ENCODE measurements at places on chromosomes 4 and X.

- no peak for DNase-seq
These were observed 780 bp downstream of the SLC6A8 start for GRCh38 chrX:153688506-153688905.

- no peak for DNase-seq
These were observed 183.5 kb upstream of the C1QTNF7 start for GRCh38 chr4:15244354-15244753.

DNA sequence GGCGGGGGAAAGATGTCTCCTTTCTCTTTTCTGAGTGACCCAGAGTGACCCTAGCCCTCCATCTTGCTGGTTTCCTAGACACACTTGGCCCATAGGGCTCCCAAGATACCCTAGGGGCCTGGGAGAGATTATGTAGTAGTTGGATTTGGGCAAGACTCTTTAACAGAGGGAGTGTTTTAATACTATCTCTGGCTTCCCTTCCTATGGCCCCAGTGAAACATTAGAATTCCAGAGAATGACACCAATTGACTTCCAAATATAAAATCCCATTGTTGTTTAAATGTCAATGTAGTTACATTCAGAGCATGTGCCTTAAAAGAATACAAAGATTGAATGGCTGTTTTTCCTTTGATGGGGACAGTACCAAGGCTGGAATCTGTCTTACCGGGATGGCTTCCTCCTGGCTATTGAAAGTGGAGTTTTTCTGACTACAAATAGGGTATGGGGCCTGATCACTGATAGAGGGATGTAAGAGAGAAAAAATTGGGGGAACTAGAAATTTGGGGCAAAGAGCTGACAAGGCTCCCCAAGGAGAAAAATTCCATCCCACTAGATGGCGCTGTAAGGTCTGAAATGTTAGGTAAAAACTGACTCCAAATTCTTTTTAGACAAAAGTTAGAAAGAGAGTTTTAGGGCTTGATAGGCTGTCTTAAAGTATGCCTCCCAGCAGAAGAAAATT lies 10.7 kb downstream of the TENT5D start:
- no peak for DNase-seq

DNA sequence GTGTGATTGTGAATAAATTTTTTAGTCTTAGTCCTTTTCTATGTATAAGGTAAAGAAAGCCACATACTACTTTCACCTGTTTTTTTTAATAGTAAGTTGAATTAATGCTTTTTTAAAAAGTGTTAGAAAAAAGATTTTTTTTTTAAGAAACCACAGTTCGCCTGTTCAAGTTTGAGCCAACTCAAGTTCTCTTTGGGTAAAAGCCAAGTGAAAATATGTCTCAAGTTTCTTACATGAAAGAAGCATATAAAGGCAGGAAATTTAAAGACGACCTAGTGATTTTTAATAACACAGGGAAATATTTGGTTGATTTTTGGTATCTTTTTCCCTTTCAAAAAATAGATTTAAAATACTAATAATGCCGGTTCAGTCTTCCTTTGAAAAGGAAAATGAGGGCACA lies 369.9 kb upstream of the NR3C2 start:
- DNase-seq, result no peak
